ENCODE measurements at places on chromosomes 3 and 15.
A peak's percentile ranks its signal among the peaks of the same experiment; 100 is the strongest.

GRCh38 chr3:136671921-136672320, 80.3 kb downstream of the STAG1 start:
- no peak for DNase-seq

- no peak for DNase-seq
Observed at GRCh38 chr15:67098768-67099282, 33.4 kb downstream of the SMAD3 start.

DNA sequence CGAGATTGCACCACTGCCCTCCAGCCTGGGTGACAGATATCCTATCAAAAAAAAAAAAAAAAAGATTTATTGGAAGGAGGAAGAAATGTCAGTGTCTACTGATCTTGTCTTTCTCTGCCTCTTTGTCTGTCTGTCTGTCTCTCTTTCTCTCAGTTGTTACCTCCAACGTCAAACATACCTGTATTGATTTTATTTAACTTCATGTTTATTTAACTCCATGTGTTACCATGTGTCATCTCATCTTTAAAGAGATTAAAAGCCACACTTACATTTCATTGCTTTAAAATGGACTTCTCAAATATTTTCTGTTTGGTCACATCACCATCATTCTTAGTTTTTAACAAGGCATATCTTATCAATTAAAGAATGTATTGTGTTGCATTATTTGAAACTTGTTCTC, 9.4 kb downstream of the CLDN11 start:
- DNase-seq, result no peak

- no peak for DNase-seq
Observed at GRCh38 chr3:5274091-5274490, 86.6 kb downstream of the EDEM1 start.

DNA sequence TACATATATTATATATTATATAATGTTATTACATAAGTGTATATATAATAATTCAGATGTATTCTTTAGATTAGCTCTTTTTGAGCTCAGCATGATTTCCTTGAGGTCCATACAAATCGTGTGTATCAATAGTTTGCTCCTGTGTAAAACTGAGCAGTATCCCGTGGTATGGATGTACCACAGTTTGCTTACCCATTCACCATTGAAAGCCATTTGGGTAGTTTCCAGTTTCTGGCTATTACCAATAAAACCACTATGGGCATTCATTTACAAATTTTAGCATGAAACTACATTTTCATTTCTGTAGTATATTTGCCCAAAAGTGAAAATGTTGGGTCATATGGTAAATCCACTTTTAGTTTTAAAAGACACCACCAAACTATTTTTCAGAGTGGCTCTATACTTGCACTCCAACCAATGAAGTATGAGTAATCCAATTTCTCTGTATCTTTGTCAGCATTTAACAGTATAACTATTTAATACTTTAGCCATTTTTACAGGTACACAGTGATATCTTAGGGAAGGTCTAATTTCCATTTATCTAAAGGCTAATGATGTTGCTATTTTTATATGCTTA, 1361.4 kb upstream of the GBE1 start:
- DNase-seq, result peak; percentile 20

DNA sequence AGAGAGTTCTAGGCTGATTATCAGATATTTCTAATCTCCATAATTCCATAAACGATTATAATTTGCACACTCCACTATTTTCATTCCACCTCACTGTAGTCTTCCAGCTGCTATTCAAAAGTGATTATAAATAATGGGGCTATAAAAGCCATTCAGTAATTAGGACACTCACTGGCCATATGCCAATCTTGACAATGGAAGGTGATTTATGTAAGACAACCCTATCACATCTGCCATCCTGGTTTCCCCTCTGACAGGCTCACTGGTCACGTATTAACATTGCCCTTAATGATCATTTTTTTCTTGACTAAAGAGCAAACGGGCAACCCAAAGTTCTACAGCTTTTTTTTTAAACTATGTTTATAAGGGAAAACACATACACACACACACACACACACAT, 402.4 kb downstream of the MAGI1 start:
- no peak for DNase-seq

- no peak for DNase-seq
Observed at GRCh38 chr3:97613139-97613538, 151.4 kb upstream of the ARL6 start.

GRCh38 chr3:61008998-61009380, 242.3 kb downstream of the FHIT start:
- no peak for DNase-seq

GRCh38 chr3:118889691-118890090, 145.0 kb downstream of the IGSF11 start:
- no peak for DNase-seq

GRCh38 chr3:126287536-126288241, 69.5 kb downstream of the KLF15 start:
- DNase-seq, result no peak

All from activated CD4-positive, alpha-beta T cell treated with anti-CD3 and anti-CD28 coated beads, Interleukin-10, Interleukin-2, amounts not matched to agents 100 ng/mL and 50 ng/mL, durations not matched to agents 16 hours and 8 hours (primary cell).